ENCODE measurements at places on chromosomes 5 and 9. TPM values are rescaled to one million over a fixed set of nuclear protein-coding genes. Genes with fewer than 3 reads are reported as not detected.

DNA sequence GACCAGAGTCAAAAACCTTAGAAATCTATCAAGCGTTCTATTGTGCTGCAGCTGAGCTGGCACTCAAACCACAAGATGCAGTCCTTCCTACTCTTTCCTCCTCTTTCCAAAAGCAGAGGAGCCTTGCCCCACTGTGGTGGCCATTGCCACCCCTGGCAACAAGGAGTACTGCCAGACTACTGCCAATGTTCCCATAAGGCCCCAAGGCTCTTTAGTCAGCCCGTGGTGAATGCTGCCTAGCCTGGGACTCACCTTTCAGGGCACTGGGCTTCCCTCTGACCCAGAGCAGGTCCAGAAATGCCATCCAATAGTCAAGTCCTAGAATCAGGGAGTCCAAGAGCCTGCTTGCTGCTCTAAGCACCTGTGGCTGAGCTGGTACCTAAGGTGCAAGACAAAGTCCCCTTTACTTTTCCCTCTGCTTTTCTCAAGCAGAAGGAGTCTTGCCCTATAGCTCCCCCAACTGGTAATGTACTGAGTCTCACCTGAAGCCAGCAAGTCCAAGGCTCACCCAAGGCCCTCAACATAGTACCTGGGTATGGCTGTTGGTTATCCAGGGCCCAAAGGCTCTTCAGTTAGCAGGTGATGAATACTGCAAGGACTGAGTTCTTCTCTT is 219.4 kb downstream of the ATPSCKMT start:
- H3K27me3 ChIP-seq = no peaks in the 10 kb centered on the region
- H3K27ac ChIP-seq = no peak overlapping the region
- H3K4me3 ChIP-seq = no peak overlapping the region
- H3K4me1 ChIP-seq = no peaks in the 10 kb centered on the region
- no peaks in the 10 kb centered on the region for H3K36me3 ChIP-seq

DNA sequence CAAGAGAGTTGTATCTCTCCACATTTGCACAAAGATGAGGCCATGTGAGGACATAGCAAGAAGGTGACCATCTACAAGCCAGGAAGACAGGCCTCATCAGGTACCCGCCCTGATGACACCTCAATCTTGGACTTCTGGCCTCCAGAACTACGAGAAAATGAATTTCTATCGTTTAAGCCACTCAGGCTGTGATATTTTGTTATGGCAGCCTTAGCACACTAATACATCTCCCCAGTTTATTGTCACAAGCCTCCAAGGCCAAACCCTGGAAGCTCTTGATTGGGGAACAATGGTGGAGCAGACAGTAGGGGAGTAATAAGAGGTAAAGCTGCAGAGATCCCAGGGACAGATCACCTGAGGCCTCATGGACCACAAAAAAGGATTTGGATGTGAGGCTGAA is 7.7 kb upstream of the P4HA2 start:
- H3K36me3 ChIP-seq = no peaks in the 10 kb centered on the region
- H3K27ac ChIP-seq = no peak overlapping the region
- H3K4me3 ChIP-seq = no peak overlapping the region
- no peak for DNase-seq
- no peaks in the 10 kb centered on the region for H3K27me3 ChIP-seq

DNA sequence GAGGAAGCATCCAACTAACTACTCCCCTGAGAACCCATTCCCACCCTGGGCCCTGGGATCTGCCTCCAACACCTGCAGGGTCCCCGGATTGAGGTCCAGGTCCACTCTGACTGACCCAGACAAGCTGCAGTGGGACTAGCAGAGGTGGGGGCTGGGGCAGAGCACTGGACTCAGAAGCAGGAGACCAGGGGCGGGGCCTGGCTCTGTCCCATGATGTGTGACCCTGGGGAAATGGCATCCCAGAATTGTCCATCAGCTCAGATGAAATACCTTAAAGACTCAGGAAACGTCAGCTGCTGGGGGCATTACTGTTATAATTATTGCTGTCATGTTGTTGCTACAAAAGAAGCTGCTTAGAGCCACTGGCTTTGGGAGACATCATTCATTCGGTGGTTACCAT is 202.4 kb downstream of the C9orf50 start:
- peaks cover 32% of the 10 kb centered on the region for H3K4me1 ChIP-seq
- H3K27ac ChIP-seq = no peak overlapping the region
- DNase-seq = no peak
- H3K4me3 ChIP-seq = no peak overlapping the region
- H3K27me3 ChIP-seq = no peaks in the 10 kb centered on the region
- H3K36me3 ChIP-seq = no peaks in the 10 kb centered on the region

GRCh38 chr9:111891910-111892499 is 4.6 kb upstream of the UGCG start:
- H3K4me3 ChIP-seq = no peak overlapping the region
- H3K27me3 ChIP-seq = no peaks in the 10 kb centered on the region
- peaks cover 11% of the 10 kb centered on the region for H3K4me1 ChIP-seq

- H3K27ac ChIP-seq = no peak overlapping the region
- H3K4me1 ChIP-seq = no peaks in the 10 kb centered on the region
- no peaks in the 10 kb centered on the region for H3K36me3 ChIP-seq
- no peak for DNase-seq
These were observed 140.5 kb downstream of the MUSK start for GRCh38 chr9:110809038-110809595.

- no peak overlapping the region for H3K4me3 ChIP-seq
- H3K27ac ChIP-seq = no peak overlapping the region
- no peaks in the 10 kb centered on the region for H3K36me3 ChIP-seq
- peaks cover 19% of the 10 kb centered on the region for H3K4me1 ChIP-seq
These were observed 13.9 kb downstream of the GRXCR2 start for GRCh38 chr5:145858959-145859358.

DNA sequence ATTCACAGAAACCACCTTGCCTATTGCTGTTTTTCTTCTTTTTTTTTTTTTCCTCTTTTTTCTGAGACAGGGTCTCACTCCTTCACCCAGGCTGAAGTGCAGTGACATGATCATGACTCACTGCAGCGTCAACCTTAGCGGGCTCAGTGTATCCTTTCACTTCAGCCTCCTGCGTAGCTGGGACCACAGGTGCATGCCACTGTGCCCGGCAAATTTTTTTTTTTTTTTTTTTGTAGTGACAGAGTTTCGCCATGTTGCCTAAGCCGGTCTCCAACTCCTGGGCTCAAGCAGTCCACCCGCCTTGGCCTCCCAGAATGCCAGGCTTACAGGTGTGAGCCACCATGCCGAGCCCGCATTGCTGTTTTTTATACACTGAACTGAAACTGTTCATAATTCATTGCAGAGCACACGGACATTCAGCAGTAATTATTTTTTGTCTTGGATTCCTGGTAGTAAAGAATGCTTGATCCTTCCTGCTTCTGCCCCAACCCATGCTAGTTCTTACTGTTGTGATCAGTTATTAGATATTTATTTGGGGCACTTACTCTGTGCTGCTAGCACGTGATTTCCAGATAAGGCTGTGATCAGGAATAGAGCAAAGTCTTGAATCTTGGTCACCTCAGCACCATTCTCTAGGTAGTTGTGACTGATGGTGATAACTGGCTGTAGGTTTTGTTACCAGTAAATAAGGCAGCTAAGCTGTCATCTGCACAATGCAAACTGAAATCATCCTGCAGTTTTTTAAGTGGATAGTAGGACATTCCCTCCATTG is 14.0 kb downstream of the MAP3K1 start:
- H3K27ac ChIP-seq = no peak overlapping the region
- no peaks in the 10 kb centered on the region for H3K27me3 ChIP-seq
- DNase-seq = no peak
- H3K4me1 ChIP-seq = peaks cover 95% of the 10 kb centered on the region
- H3K36me3 ChIP-seq = no peaks in the 10 kb centered on the region

GRCh38 chr9:114789006-114789405 is 16.8 kb downstream of the TNFSF15 start:
- H3K36me3 ChIP-seq = no peaks in the 10 kb centered on the region
- H3K27ac ChIP-seq = no peak overlapping the region
- no peak overlapping the region for H3K4me3 ChIP-seq
- no peak for DNase-seq

DNA sequence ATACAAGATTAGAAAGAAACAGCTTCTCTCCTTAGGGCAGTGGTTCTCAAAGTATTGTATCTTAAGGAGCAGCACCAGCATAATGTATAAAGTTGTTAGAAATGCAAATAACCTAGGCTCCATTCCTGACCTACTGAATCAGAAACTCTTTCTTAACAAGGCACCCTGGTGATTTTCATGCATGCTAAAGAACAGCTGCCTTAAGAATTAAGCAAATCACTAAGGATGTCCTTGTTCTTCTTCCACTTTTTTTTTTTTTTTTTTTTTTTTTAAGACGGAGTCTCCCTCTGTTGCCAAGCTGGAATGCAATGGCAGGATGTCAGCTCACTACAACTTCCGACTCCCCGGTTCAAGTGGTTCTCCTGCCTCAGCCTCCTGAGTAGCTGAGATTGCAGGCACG is 1095.2 kb upstream of the EDIL3 start:
- DNase-seq = no peak
- no peaks in the 10 kb centered on the region for H3K27me3 ChIP-seq
- no peak overlapping the region for H3K27ac ChIP-seq

- H3K27ac ChIP-seq = peak overlapping the region; percentile 45
- peak; percentile 76 for DNase-seq
- H3K4me3 ChIP-seq = peak overlapping the region; percentile 57
- no peaks in the 10 kb centered on the region for H3K27me3 ChIP-seq
- H3K4me1 ChIP-seq = peaks cover 17% of the 10 kb centered on the region
These were observed 99.4 kb downstream of the C5orf15 start for GRCh38 chr5:133868946-133869518.

DNA sequence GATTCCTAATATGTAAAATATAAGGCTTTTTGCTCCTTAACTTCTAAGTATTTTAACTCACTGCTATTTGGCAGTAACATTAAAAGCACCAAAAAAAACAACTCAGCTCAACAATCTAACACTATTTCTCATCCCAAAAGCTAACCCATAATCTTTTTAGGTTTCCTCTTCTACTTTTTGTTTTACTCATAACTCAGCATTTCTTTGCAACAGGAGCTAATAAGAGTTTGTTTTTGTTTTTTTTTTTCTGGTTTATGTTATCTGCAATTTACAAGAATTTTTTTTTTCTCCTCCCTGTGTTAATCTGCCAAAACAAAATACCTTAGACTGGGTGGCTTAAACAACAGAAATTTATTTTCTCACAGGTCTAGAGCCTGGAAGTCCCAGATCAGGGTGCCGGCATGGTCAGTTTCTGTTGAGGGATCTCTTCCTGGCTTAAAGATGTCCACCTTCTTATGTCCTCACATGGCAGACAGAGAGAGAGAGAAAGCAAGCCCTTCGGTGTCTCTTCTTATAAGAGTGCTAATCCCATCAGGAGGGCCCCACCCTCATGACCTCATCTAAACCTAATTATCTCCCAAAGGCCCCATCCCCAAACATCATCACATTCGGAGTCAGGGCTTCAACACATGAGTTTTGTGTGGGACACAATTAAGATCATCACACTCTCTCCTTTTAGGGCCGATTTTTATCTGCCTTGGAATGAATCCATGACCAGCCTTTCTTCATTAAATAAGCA is 31.2 kb downstream of the ARL15 start:
- peaks cover 11% of the 10 kb centered on the region for H3K4me1 ChIP-seq
- no peak for DNase-seq
- H3K27me3 ChIP-seq = no peaks in the 10 kb centered on the region
- H3K4me3 ChIP-seq = no peak overlapping the region
- peaks cover 9% of the 10 kb centered on the region for H3K36me3 ChIP-seq

GRCh38 chr9:90058182-90058763 is 453.5 kb downstream of the GADD45G start:
- no peak for DNase-seq
- H3K27ac ChIP-seq = no peak overlapping the region
- no peaks in the 10 kb centered on the region for H3K4me1 ChIP-seq
- no peak overlapping the region for H3K4me3 ChIP-seq
- no peaks in the 10 kb centered on the region for H3K36me3 ChIP-seq

GRCh38 chr5:2303431-2304100 is 420.8 kb upstream of the IRX4 start:
- H3K36me3 ChIP-seq = no peaks in the 10 kb centered on the region
- peaks cover 47% of the 10 kb centered on the region for H3K27me3 ChIP-seq

DNA sequence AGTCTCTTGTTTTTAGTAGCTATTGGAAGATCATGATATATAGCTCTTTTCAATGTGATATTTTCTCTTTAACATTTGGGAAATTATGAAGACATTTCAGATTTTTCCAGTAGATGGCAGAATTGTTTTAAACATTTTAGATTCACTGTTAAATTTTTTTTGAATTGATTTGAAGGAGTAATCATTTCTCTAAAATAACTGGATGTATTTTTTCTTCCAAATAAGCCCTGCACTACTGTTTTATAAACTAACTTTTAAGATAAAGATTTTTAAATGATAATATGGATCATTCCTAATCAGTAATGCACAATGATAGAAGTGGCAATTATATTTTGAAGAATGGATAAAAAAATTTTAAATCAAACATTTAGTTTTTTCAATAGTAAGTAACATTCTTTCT is 14.2 kb downstream of the NDUFAF2 start:
- no peak overlapping the region for H3K4me3 ChIP-seq
- H3K27ac ChIP-seq = no peak overlapping the region
- no peak for DNase-seq
- peaks cover 16% of the 10 kb centered on the region for H3K4me1 ChIP-seq

DNA sequence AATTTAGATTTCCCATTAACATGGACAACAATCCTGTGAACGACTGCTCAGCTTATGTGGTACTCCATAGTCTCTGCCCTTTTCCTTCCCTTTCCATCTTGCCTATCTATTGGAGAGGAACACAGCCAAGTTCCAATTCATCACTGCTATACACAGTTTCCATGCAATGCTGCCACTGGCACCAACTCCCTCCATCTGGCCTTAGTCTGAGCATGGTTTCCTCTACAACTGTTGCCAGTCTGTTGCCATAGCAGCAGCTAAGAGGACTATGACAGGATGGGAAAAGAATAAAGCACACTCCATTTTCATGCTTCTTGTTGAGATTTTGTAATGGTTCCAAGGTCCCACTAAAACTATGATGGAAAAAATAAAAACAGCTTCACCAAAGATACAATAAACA is 189.0 kb downstream of the HCN1 start:
- no peaks in the 10 kb centered on the region for H3K36me3 ChIP-seq
- no peak overlapping the region for H3K27ac ChIP-seq

GRCh38 chr5:179379321-179379890 is 34.1 kb upstream of the ADAMTS2 start:
- peaks cover under 1% of the 10 kb centered on the region for H3K27me3 ChIP-seq

DNA sequence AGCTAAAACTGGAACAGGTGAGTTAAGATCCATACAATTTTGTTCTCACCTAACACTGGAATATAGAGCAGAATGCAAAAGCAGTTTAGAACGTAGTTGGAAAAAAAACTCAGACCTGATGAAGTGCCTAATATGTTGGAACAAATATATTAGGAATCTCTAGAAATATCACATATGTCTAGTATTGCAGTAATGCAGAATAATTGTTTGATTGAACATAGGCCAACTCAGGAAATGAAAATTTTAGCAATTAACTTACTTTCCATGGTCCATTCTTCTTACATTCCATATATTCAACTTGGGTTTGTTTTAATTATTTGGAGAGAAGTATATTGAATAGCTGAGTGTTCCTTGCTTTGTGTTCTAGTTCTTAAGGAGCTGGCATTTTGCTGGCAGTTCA is 111.8 kb upstream of the ADAMTSL1 start:
- H3K27me3 ChIP-seq = no peaks in the 10 kb centered on the region
- DNase-seq = no peak
- H3K4me3 ChIP-seq = no peak overlapping the region
- peaks cover 32% of the 10 kb centered on the region for H3K4me1 ChIP-seq

The SPINK6 gene
- not detected for total RNA-seq

The NUTM2F gene
- total RNA-seq = not detected

The TPD52L3 gene
- not detected for total RNA-seq

The ERMP1 gene
- 23.9 TPM for total RNA-seq

The CDX1 gene
- total RNA-seq = not detected

The ADRA1B gene
- 2.5 TPM for total RNA-seq

The FGF10 gene
- total RNA-seq = 0.47 TPM

Measured in left ventricle myocardium inferior (tissue), 1 donor.